ENCODE measurements at places on chromosomes 1 and 21. TPM values are rescaled to one million over a fixed set of nuclear protein-coding genes. Genes with fewer than 3 reads are reported as not detected.

DNA sequence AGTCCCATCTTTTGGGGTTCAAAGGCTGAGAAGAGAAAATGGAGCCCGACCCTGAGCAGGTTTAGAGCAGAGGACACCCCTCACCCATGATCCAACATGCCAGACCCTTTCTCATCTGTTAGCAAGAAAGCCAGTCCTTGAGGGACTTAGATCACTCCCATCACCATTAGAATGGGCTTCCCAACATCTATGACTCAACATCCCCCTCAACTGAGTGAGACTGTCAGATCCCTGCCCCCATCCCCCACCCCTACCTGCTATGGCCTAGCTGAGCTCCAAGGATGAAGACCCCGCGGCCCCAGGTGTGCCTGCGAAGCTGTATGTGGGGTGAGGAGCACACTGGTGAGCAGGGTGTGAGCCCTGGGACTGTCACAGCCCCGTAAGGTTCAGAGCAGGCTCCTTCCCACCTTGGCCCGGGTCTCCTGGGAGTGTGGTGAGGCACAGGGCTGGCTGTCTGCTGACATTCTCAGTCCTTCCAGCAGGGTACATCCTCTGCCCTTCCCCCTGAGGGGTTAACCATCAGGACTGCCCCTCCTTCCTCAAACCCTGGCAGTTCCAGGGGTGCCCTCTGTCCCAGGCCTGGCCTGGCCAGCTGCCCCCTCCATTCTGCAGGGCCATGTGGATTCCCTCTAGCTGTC lies 21.4 kb upstream of the BLACAT1 start:
- no peak for DNase-seq

DNA sequence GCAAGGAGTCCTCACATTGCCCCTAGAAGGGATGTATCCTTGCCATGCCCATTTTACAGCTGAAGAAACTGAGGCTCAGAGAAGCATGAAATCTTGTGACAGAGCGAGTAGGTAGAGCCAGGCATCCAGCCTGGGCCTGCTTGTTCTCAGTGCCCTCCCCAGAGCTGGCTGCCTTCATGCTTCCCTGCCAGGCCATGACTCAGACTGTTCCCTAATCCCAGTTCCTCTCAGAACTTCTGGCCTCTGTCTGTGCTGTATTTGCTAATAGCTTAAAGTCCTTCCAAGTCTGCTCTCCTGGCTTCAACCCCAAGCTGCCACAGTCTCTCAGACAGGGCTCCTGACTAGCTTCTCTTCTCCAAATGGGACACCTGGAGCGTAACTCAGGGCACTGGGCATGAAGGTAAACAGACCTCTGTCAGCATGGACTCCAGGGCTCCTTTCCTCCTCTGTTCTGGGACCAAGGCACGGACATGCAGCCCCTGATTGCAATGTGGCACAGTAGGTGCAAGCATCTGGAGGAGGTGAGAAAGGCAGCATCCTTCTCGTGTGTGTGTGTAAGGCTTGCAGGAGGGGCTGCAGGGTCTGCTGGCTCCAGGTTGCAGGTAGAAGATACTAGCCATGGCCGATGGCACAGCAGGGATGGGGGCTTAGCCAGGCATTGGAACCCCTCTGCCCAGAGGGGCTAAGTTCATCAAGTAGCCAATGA lies 122.7 kb downstream of the HMGB4 start:
- DNase-seq, result peak; percentile 22

The KCNK2 gene
- not detected for total RNA-seq

- DNase-seq, result no peak
Measured at GRCh38 chr1:237712586-237713157, 178.1 kb downstream of the ZP4 start.
